ENCODE measurements at places on chromosomes 4 and X.

DNA sequence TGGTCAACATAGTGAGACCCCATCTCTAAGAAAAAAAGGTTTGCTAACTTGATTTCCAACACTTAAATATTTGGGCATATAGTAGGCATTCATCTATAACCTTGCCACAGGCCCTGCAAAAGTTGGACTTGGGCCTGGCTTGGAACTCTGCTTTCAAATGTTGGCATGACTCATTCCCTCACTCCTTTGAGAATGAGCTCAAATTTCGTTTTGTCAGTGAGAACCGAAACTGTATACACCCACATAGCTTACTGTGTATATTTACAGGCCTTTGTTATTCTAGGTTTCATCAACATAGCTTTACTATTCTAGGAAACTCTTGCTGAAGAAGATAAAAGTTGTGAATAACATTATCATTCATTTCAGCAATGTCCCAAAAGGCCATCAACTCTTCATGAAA, 88.7 kb upstream of the ELOVL6 start:
- DNase-seq = peak; percentile 7

GRCh38 chrX:15177316-15177715, 92.6 kb downstream of the ASB9 start:
- no peak for DNase-seq

- DNase-seq = no peak
Measured at GRCh38 chr4:4202510-4202909, 24.2 kb downstream of the OTOP1 start.

- no peak for DNase-seq
Measured at GRCh38 chr4:175453456-175453855, 358.6 kb downstream of the GPM6A start.

GRCh38 chrX:26954029-26954428, 509.1 kb downstream of the PPP4R3C start:
- DNase-seq = no peak

- no peak for DNase-seq
Measured at GRCh38 chr4:153483432-153484418, 17.6 kb downstream of the TMEM131L start.

DNA sequence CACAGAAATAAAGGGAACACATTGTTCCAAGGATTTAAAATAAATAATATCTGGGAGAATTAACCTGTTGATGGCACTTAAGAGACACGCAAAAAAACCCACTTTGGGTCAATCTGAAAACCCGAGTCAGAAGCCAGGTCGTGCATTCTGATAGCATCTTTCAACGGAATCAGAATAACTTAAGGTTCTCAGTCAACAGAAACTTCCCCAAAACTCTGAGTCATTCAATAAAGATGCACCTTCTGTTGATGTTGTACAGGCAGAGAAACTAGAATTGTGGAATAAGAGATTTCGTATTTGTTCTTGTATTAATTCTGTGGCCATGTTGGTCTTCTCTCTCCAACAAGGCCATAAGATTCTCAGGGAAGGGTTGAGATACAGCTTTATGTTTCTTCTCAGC, 78.2 kb downstream of the MAOB start:
- DNase-seq = no peak

All from stimulated activated CD4-positive, alpha-beta T cell treated with anti-CD3 and anti-CD28 coated beads, Interleukin-12 subunit alpha, Interleukin-12 subunit beta, amount 100 ng/mL, for 24 hours (primary cell).